ENCODE measurements at places on chromosomes 4 and X. TPM values are rescaled to one million over a fixed set of nuclear protein-coding genes. Genes with fewer than 3 reads are reported as not detected.
A peak's percentile ranks its signal among the peaks of the same experiment; 100 is the strongest.

- H3K4me3 ChIP-seq: no peak overlapping the region
- peaks cover 20% of the 10 kb centered on the region for H3K4me1 ChIP-seq
- H3K27me3 ChIP-seq: no peaks in the 10 kb centered on the region
- DNase-seq: peak; percentile 4
- peak overlapping the region; percentile 43 for H3K27ac ChIP-seq
Measured at GRCh38 chrX:53714580-53715345, 28.2 kb upstream of the HUWE1 start.

DNA sequence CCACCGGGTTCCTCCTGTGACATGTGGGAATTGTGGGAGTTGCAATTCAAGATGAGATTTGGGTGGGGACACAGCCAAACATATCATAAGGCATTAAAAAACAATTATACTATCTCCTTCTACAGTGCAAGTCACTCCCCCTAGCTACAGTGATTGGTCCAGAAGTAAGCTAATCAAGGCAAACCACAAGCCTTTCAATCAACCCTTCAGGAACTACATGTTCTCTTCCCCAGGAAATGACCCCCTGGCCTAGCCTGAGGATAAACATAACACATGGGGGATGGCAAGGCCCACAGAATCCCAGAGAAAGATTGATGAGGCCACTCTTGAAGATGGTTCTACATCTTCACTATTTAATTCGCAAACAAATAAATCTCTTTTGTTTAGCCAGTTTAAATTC, 25.2 kb upstream of the FAM241A start:
- no peaks in the 10 kb centered on the region for H3K4me1 ChIP-seq
- H3K27me3 ChIP-seq: no peaks in the 10 kb centered on the region
- no peak for DNase-seq
- H3K27ac ChIP-seq: no peak overlapping the region

GRCh38 chr4:139131209-139131870, 45.7 kb downstream of the ELF2 start:
- no peaks in the 10 kb centered on the region for H3K27me3 ChIP-seq
- H3K4me1 ChIP-seq: no peaks in the 10 kb centered on the region
- no peaks in the 10 kb centered on the region for H3K36me3 ChIP-seq

The EMD gene
- 102 TPM for total RNA-seq

The PARM1 gene
- total RNA-seq: 11.7 TPM

The NHS gene
- 5.7 TPM for total RNA-seq

DNA sequence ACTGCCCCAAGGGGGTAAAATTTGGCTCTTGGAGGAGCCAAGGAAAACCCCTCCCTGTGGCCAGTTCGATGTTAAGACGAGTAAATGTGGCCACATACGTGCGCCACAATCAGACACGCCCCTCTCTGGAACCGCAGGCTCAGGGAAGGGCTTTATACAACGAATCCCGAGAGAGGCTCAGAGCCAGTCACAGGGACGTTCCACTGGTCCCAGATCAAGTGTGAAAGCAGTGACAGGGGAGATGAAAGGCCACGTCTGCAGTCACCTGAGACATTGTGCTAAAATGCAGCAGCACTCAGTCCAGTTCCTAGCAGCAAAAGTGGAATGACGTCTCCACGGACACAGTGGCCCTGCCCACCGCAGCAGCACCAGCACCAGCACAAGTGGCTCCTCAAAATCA, 68.0 kb downstream of the ACOX3 start:
- H3K36me3 ChIP-seq: no peaks in the 10 kb centered on the region
- no peak overlapping the region for H3K4me3 ChIP-seq
- no peak overlapping the region for H3K27ac ChIP-seq
- H3K27me3 ChIP-seq: no peaks in the 10 kb centered on the region
- DNase-seq: no peak

Data from HCT116 (cell line).